ENCODE measurements at places on chromosomes 2 and 18.

GRCh38 chr2:37389395-37389794 is 45.0 kb downstream of the QPCT start:
- DNase-seq: no peak

DNA sequence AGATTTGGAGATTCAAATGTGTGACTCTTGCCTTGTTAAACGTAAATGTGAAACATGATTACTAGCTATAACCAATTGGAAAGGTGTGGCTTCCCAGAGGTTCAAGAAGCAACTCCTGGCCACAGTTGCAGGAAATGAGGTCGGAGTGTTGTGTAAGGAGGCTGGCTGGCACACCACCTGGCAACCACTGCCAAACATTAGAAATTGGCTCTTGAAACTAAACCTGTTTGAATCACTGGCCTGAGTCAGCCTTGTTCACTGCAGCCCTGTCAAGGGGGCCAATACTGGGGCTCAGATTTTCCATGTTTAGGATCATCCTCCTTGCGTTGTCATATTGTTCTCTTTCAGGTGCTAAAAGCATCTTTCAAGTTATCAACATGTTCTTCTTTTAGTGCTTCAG is 206.3 kb downstream of the ARL6IP6 start:
- no peak for DNase-seq

DNA sequence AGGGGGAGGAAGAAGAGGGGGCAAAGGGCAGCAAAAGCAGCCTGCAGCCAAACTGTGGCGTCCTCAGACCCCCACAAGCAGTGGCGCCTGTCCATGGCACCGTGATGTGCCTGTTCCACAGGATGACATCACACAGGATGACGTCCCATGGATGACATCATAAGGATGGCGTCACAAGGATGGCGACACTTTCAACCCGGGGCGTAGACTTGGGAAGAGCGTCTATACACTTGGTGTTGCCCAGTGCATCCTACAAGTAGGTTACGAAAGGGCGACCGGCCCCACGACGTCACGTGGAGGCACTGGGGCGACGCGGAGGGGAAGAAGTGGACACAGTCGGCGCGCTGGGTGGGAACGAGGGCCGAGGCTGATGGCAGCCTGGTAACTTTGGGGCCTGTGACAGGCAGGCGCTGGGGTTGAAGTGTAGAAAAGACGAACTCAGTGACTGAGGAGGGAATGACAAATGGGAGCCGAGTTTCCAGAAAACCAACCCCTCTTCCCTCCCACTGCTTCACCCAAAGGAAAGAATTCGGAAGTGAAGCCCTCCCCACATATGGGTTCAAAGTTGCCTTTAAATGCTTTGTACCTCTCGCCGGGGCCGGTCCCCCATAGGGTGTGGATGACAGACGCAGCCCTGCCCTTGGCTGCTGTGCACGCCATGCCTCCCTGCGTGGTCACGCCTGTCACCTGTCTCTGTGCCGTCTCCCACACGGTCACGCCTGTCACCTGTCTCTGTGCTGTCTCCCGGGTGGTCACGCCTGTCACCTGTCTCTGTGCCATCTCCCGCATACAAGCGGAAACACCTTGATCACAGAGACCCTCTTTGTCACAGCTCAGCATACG is 13.4 kb upstream of the KCNG2 start:
- DNase-seq: no peak

GRCh38 chr2:20582600-20583221 is 68.2 kb downstream of the HS1BP3 start:
- DNase-seq: no peak

GRCh38 chr2:3490191-3491170 is 28.9 kb downstream of the ADI1 start:
- no peak for DNase-seq

- DNase-seq: peak; percentile 77
Observed at GRCh38 chr2:11753886-11754699, 7.7 kb downstream of the LPIN1 start.

- DNase-seq: no peak
Observed at GRCh38 chr2:101698014-101698843, 722 bp downstream of the MAP4K4 start.

GRCh38 chr2:127406454-127406853 is 11.8 kb upstream of the PROC start:
- no peak for DNase-seq

DNA sequence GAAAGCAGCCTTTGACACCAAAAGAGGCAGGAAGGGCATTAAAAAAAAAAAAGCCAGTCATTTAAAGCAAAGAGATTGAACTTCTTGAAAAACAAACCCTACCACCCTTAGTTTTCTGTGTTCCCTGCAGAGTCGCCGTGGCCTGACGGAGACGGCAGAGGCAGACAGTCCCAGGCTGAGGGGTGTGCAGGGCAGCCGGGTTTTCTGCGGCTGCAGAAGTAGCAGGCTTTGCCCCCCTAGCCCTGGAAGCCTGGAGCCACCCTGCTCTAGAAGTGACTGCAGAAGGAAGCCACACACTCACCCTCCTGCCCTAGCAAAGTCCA is 2.8 kb downstream of the INPP5D start:
- DNase-seq: no peak

DNA sequence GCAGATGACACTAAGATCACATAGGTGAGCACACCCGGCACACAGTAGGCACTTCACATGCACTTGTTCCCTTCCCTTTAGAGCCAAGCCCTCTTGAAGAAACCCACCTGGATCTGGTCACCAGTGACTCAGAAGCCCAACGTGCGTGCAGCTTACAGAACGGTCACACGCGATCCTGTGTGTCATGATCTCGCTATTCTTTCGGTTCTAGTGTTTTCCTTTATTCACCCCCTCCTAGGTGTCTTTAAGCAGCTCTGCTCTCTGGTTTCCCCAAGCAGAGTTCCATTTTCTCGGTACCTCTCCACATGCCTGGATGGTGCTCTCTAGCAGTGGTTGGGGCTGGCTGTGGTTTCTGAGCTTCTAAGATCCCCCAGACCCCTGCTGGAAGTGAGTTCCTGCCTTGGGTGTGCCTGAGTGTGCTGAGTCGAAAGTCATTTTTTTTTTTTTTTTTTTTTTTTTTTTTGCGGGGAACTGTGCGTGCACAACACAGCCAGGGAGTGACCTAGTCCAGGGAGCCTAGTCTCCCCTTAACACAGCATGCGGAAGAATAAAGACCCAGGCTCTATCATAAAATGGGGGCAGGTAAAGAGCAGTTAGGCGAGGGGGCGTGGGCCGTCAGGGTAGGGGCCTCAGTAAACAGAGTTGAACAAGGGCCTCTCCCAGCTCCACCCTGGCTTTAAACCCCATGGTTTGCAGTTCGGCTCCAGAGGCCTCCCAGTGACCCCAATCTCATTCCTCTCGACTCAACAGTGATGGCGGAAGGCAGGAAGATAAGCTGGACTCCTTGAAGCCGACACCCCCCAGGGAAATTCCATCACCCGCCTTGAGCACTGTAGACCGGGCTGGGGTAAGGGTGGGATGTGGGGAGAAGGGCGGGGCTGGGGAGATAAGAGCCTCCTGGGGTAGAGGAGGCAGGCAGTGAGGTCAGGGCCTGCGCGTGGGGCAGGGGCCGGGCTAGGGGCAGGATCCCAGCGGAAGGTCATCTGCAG is 29.8 kb upstream of the DNMT3A start:
- DNase-seq: no peak

DNA sequence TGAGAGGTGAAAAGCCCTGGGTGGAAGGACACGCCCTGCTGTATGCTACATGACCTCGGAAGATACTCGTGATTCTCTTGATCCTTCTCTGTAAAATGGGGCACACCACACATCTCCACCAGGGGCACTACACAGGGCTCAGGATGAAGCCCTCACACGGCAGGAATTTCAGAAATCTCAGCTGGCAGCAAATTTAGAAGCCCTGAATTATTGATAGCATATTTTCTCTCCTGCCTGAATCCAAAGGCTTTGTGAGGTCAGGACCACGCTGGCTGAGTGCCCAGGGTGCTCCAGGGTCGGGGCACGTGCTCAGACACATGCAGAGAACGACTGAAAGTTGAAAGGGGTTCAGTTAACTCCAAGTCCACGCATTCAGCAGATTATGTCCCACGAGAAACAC is 42.1 kb upstream of the GALR1 start:
- peak; percentile 61 for DNase-seq

DNA sequence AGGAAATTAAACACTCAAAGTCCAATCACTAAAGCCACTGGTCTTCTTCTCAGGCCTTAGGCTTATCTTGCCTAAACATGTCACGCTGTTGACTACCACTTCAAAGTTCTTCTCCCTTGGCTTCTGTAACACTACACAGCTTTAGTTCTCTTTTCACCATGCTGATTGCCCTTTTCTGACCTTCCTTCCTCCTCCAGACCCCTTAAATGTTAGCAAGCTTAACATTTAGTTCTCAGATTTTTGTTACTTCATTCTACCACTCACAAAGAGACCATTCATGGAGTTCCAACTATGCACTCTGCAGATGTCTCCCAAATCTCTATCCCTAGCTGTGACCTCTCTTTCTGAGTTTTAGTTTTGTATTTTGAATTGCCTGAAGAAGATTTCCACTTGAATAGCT is 64.4 kb downstream of the TTC21B start:
- no peak for DNase-seq

- DNase-seq: no peak
Observed at GRCh38 chr2:191384829-191385228, 139.6 kb downstream of the MYO1B start.

- DNase-seq: peak; percentile 57
Observed at GRCh38 chr18:79380816-79381806, 14.6 kb upstream of the NFATC1 start.

DNA sequence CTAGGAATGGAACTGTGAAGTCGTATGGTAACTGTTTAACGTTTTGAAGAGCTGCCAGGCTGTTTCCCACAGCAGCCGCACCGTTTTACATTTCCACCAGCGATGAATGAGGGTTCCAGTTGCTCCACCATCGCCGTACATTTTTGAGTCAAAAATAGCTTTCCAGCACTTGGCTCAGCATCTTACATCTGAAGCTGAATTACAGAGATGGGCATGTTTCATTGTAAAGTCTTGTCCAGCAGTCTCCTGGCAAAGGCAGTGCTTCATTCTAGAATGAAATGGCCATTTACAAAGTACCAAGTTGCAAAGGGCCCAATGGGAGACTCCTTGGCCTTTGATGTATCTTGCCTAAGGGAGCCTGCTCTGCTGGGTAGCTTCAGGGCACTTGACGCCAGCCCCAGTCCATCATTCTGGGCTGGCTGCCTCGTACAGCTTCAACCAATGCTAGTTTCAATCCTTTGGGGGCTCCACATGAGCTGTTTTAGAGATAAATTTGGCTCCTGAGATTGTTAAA is 45.1 kb downstream of the ATIC start:
- no peak for DNase-seq

DNA sequence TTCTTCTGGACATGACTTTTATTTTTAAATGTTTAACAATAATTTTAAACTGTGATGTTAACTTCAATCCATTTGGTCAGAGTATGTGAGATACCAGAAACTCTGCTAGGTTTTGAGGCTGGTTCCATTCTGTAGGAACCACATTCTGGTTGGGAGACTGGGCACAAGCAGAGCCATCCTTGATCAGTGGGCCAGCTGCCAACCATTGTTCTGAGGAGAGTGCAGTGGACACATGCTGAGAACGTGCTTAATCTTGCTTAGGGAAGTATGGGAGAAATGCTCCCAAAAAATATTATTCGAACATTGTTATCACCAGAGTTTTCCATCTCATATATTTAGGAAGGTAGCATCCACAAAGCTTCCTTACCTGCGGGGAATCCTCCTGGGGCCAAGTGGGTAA is 155.8 kb downstream of the RTN4 start:
- DNase-seq: no peak

- DNase-seq: no peak
Observed at GRCh38 chr2:226426292-226426736, 373.3 kb downstream of the IRS1 start.

GRCh38 chr2:146124741-146125140 is 1604.8 kb upstream of the ZEB2 start:
- DNase-seq: no peak

DNA sequence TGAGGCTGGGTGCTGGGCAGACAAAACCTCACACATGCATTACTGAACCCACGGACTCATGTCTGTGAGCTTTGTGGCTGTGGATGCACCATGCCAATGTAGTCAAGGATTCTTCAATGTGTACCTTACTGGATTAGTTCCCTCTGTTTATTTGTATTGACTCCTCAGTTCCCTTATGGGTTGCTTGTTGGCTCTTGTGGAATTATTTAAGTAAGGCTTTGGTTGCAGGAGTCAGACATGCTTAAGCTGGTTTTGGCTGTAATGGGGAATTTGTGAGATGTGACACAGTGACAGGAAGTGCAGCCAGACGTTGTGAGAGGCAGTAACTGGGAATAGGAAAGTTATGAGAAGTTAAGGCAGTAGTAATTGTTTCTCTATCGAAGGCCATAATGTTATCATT is 13.6 kb upstream of the IL1RN start:
- DNase-seq: no peak

- DNase-seq: no peak
Observed at GRCh38 chr18:46877329-46877987, 39.8 kb downstream of the PIAS2 start.

DNA sequence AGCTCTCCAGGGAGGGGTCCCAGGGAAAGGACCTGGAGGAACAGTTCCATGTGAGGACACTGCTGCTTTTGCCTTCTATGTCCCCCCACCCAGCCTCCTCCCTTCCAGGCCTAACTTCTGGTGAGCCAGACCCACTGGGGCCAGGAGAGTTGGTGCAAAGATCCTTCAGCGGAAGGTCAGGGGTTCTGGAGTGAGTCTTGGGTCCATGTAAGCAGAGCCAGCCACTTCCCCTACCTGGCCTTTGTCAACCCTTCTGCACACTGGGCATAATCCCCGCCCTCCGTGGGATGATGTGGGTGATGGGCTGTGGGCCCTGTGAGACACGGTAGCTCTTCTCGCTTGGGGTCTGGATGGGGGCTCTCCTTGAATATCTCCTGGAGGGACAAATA is 76.9 kb downstream of the RHOB start:
- DNase-seq: no peak

GRCh38 chr2:155651851-155652250 is 680.7 kb downstream of the NR4A2 start:
- no peak for DNase-seq

DNA sequence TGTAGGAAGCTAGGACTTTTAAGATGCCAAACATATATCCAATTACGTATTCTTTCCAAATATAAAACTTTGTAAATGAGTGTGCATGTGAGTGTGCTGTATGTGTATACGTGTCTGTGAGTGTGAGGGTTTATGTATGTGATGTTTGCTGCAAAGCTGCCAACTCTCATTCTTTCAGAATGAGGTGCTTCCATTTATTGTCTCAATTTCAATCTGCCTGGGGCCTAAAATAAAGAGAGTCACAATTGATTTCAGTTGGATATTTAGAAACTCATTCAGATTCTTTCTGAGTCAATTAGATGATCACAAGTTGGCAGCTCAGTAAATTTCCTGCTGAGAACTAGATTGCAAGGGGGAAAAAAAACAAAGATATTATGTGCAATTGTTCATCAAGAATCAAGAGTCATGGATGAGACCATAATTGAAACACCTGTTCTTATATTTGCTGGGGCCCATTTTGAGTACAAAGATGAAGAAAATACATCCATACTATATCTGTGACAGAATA is 621.2 kb upstream of the ACVR2A start:
- no peak for DNase-seq

DNA sequence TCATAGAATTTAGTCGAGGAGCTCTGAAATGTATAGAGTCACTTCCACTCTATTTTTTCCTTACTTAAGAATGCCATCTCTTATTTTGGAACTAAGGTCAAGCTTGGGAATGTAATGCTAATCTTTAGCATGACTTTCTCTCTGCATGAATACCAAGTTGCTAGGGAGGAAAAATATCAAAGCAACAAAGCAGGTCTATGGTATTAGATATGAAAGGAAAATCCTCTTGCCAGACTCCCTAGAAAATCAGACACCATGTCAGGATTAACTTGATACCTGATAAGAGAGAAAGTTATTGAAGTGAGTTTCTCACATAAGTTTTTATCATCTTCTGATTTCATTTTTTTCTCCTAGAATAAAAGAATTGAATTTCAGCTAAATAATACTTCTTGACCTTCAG is 341.7 kb upstream of the ZNF804A start:
- no peak for DNase-seq
